ENCODE measurements at places on chromosomes 12 and 14.

DNA sequence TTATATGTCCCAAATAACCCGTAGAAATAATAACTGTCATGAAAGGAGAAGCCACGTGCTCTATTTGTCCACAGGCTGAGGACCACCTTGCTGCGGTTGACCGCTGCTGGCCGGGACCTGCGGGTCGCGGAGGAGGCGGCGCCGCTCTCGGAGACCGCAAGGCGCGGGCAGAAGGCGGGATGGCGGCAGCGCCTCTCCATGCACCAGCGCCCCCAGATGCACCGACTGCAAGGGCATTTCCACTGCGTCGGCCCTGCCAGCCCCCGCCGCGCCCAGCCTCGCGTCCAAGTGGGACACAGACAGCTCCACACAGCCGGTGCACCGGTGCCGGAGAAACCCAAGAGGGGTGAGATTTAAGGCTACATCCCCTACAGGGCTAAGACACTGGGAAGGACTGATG is 21.0 kb downstream of the RPGRIP1 start:
- peak; percentile 8 for DNase-seq

DNA sequence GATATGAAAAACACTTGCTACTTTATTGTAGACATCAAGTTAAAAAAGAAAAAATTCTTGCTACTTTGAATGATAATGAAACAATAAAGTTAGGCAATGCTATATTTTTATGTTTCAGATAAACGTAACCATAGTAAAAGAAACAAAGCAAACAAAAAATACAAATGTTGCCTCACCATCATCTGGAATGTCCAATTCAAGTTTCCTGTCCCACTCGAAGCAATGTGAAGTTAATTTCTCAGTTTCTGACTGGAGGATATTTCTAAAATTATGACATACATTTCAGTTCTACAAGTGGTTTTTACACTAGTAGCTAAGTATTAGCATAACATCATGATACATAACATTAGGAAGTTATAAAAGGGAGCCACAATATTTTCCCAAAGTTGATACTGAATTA is 20.9 kb downstream of the DLGAP5 start:
- no peak for DNase-seq

DNA sequence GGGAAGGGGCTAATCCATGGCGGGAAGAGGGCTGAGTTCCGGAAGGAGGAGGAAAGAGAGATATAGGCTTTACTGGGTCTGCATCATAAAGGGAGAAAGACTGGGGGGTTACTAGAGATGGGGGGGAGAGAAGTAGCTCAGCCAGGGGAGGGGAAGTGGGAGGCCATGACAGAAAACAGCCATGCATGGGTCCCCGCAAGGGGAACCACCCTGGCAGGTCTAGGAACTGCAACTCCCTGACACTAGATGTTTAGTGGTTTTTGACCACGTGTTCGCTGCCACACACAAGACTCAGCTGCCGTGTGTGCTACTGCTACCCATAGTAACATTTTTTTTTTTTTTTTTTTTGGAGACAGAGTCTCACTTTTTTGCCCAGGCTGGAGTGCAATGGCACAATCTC is 145.0 kb downstream of the RIMBP2 start:
- DNase-seq, result no peak

- DNase-seq, result no peak
Observed at GRCh38 chr12:71371122-71371521, 68.5 kb upstream of the LGR5 start.

GRCh38 chr12:13727707-13728195 is 253.7 kb downstream of the GRIN2B start:
- DNase-seq, result no peak

GRCh38 chr12:110028323-110028722 is 20.0 kb downstream of the C12orf76 start:
- DNase-seq, result no peak

DNA sequence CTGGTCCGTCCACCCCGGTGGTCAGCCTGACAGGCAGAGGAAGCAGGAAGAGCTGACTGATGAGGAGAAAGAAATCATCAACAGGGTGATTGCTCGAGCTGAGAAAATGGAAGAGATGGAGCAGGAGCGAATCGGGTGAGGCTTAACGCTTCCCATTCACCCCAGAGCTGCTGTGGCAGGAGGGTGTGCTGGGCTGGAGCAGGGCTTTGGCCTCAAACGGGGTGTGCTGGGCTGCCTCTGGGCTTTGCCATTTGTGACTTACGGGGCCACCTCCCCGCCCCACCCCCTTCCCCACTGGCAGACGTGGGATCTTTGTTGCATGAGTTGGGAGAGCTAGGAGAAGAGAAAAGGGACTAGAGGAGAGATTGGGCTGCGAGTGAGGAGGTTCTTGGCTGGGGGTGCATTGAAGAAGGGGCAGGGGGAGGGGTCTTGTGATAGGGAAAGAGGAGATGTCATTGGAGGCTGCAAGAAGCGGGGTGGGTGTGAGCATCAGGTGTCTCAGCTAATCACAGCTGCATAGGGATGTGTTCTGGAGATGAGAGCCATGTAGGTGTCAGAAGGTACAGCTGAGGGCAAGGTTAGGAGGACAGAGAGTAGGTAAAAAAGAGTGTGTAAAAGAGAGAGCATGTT is 56.3 kb downstream of the RPH3A start:
- no peak for DNase-seq

DNA sequence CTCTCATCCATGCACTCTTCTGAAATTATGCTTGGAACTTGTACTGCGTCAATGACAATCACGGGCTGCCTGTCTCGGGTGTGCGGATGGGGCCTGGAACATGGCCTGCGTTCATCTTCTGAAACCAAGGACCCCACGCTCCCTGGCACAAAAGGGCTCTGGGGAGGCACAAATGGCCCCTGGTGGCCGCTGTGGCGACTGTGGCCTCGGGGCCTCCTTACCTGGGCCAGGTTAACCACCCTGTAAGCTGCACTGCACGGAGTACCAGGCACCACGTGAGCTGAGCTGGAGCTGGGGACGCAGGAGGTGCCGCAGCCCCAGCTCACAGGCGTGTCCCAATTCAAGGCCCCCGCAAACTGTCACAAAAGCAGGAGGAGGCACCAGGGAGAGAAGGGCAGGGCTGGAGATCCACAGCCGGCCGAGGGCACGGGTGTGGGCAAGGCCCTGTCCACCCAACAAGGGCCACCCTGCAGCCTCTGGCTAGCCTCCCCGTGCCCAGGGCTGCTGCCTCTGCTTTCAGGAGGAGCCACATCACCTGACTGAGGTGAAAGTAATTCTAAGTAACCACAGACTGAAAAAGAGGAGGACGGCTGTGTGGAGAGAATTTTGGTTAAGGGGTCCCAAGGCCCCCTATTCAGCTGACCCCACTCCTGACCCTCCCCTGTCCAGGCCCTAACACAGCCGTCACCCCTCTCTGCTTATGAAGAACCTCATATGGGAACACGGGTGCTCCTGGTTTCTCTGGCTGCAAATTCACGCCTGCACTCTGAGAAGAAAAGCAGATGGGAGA is 61.1 kb upstream of the GALNT9 start:
- no peak for DNase-seq

GRCh38 chr12:37548266-37548805 is 768.2 kb upstream of the ALG10B start:
- DNase-seq, result no peak

DNA sequence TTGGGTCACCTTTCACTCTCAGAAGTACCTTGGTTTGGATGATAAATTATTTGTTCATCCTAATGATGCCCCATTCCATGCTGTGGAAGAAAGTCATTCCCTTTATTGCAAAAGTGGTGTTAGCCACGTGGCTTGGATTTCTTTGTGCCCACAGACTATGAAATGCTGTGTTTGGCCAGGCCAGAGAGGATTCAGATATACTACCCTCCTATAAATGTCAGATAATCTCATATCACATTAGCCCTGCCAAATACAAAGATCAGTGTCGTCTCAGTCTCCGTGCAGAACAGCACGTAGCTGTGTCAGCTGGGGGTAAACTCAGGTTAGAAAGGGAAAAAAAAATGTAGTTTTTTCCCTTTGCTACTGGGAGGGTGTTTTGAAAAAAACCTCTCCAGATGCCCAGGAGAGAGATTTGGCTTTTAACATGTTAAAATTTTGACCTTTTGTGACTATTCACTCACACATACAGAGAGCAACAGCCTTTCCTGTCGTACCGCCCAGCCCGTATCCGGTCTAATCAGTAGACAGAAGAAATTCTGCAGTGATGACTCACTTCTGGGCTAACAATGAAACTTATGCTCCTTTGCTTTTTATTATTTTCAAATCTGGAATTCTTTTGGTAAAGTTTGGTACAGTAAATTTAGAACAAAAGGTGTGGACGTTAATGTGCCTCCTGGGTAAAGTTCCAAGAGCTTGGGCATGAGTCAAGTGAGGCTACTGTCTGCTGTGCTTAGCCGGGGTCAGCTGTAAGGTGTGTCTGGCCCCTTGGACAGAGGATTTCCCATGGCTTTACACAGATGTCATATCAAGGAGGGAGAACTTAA is 8.5 kb upstream of the PTPRB start:
- DNase-seq, result no peak

DNA sequence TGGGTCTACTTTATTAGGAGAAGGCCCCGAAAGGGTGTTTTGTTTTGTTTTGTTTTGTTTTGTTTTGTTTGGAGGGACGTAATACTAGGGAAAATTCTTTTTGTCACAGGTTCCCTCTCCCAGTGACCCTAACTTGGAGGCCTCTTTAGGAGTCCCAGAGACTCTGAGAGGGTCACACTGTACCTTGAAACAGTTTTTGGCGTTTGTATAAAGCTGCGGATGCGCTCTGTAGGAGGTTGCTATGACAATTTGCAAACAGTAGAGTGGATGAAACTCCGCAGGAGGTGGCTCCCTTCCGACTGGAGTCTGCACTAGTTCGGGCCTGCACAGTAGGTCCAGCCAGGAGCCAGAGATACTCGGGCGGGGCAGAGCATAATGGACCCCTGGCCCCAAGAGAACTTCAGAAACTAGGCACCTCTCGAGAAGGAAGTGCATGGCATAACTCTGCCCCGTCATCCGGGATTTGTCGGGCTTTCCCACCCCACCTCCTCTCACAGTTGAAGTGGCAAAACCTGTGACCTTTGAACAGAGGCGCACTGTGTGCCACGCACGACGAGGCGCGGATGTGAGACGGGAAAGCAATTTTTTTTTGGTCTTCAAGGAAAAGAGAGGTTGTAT is 1.3 kb upstream of the DYRK2 start:
- no peak for DNase-seq

GRCh38 chr14:69682136-69682535 is 70.7 kb downstream of the SUSD6 start:
- no peak for DNase-seq

GRCh38 chr14:49319810-49320209 is 266.4 kb downstream of the RPS29 start:
- DNase-seq, result no peak

- no peak for DNase-seq
Observed at GRCh38 chr14:93564918-93565317, 134.2 kb downstream of the UNC79 start.

GRCh38 chr14:64422005-64422404 is 33.9 kb downstream of the MTHFD1 start:
- DNase-seq, result no peak

- DNase-seq, result peak; percentile 25
Observed at GRCh38 chr12:116599285-116600136, 40.3 kb downstream of the MAP1LC3B2 start.
